ENCODE measurements at places on chromosomes 5 and 9.

DNA sequence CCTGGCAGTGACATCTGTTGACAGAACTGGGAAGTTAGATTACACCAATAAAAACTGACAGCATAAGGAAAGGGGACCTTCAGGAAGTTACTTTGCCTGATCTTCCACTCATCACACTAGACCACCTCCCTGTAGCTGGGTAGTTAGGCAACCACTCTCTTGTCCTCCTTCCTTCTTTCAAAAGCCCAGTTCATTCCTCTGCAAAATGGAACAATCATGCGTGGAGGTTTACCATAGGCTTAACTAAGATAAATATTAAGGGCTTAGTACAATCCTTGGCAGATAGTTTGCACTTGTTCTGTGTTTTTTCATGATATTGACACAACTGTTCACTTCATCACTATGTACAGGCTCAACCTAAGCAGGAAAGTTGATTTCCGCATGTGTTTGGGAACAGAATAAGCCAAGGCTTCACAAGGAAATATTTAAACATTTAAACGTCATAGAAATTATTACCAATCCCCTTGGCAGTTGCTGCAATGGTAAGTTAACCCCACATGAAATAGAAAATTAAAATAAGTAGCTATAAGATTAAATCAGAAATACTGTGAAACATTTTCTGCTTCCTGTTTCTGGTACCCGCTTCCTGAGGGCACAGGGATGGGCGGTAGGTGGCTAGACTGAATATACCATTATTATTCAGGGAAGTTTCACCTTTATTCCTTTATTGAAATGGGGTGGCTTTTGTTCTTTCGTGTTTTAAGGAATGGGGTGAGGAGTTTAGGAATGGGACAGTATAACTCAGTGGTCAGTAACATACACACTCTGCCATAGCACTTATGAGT, 9.9 kb upstream of the PTGER4 start:
- peak; percentile 40 for DNase-seq

- DNase-seq, result no peak
These were observed at the start of gene FBP1 for GRCh38 chr9:94639061-94639998. FBP1 (minus strand) TSS chr9:94639518; CDS start chr9:94639310, 208 bp downstream.

DNA sequence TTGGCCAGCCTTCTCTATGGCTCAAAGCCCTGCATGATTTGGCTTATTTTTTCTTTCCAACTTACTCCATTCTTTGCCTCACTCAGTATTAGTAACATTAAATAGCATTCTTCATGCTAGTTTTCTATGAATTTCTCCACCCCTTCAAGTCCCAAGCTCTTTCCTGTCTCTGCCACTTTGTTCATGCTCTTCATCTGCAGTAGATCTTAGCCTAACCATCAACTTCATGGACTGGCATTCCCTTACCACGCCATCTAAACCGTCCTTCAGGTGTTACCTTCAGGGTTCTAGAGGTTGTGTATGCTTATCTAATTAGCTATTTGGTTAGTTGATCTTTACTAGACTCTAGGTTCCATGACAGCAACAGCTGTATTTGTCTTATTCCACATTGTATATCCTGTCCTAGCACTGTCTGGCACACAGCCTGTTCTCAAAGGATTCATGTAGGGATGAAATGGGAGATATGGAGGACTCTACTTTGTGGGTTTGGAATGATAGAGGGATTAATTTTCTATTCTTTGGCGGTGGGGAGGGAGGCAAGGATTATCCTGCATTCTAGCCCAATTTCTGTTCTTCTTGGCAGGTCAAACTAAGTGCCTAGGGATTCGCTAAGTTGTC, 26.4 kb downstream of the TMEM167A start:
- no peak for DNase-seq

DNA sequence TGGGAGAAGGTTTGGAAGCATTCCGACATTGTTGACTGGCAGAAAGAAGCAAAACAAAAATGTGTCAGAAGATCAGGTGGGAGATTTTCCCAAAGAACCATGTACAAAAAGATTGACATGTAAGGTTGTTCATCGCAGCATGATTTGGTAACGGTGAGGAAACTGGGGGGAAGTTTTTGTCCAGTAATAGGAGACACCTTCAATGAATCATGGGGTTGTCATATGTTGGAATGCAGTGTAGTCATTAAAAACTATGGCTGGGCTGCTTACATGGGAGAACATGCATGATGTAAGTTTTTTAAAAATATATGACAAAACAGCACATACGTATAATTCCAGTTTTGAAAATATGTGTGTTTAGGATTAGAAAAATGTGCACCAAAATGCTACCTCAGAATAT, 50.5 kb downstream of the HSD17B3 start:
- no peak for DNase-seq

GRCh38 chr5:14102666-14103065, 40.5 kb upstream of the TRIO start:
- DNase-seq, result no peak

DNA sequence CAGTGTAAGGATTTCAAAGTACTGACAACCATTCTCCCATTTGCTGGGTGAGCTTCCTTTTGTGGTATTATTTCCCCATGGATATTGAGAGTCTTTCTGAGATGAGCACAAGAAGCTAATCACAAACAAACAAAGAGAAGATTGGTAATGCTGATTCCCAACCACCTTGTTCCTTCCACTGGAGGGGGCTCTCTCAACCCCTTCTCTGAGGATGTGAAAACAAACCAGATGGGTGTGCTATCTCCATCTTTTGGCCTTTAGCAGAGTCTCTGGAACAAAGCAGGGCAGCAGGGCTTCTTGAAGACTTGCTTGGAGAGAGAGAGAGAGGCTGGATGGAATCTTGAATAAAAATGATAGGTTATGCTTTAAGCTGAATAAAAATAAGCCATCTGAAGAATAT, 576.7 kb upstream of the ZNF462 start:
- DNase-seq, result peak; percentile 52

DNA sequence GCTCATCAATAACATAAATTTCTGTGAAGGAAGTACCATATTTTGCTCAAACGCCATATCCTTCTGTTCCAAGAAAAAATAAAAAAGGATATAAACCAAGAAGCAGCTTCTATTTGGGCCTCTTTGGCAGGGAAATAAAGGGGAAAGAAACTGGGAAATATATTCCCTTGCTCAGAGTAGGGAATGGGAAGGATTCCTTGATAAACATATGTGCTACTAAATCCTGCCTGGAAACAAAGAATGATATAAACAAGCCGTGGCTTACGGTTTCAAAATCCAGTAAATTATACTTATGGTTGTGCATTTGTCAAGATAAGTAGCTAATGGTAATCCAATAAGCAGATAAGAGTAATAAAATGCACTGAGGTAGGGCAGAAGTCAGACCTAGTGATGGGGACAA, 481.6 kb downstream of the NTRK2 start:
- no peak for DNase-seq

DNA sequence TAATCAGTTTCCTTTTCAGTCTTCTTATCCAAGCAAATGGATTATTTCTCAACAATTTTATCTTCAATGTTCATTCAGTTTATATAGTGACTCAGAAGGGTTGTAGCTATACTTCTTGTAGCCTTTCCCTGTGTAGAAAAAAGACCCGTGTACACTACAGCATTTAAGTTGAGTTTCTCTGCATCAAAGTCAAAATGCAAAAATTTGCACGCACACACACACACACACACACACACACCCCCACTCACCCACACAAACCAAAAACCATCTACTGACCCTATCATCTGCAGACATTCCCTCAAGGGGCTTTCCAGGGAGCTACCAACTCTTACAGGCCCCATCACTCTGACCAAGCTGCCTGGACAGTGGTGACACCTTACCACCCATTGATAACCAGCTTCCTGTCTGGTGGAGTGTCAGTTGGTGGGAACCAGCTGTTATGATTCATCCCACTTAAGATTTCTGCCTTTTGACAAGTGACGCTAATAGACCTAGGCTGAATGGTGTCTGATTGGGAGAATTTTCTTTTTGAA, 12.2 kb upstream of the ELL2 start:
- peak; percentile 92 for DNase-seq

- DNase-seq, result peak; percentile 14
These were observed 17.3 kb downstream of the NAIF1 start for GRCh38 chr9:128049843-128050242.

DNA sequence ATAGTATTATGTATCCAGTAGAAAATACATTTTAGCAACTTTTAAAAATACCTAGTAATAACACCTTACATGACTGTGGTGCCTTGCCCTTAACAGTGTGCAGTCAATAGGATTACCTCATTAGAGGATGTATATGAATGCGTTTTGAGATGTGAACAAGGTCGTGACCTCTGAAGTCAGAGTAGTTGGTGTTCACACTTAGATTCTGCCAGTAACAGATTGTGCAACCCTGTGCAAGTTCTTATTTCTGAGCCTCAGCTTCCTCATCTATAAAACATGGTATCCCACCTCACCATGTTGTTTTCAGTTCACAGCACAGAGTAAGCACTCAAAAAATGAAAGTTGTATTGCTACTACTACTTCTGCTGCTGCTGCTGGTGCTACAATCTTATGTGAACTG, 347.3 kb downstream of the KDM4C start:
- DNase-seq, result peak; percentile 90

DNA sequence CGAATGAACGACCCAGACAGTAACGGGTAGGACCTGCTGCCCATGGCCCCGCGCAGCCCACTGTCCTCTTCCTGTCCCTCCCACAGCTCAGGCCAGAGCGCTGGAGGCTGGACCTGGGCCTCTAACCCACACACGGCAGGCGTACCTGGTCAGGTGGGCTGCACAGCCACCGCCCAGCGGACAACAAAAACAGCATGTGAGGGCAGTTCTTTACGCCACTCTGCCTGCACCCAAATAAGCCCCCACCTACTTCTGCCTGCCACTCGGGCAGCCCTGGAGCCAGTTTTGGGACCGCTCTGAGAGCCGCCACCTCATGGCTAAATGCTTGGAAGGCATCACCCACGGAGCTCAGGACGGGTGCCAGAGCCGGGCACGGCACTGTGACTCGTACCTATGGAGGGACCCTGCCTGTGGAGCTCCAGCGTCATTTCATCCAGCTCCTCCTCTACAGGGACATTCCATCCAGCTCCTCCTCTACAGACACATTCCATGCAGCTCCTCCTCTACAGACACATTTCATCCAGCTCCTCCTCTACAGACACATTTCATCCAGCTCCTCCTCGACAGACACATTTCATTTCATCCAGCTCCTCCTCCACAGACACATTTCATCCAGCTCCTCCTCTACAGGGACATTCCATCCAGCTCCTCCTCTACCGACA, 18.9 kb downstream of the CLPTM1L start:
- DNase-seq, result no peak

GRCh38 chr9:84062538-84062937, 81.9 kb downstream of the RMI1 start:
- DNase-seq, result no peak

- peak; percentile 90 for DNase-seq
These were observed 64.0 kb upstream of the FYB1 start for GRCh38 chr5:39283231-39283818.

DNA sequence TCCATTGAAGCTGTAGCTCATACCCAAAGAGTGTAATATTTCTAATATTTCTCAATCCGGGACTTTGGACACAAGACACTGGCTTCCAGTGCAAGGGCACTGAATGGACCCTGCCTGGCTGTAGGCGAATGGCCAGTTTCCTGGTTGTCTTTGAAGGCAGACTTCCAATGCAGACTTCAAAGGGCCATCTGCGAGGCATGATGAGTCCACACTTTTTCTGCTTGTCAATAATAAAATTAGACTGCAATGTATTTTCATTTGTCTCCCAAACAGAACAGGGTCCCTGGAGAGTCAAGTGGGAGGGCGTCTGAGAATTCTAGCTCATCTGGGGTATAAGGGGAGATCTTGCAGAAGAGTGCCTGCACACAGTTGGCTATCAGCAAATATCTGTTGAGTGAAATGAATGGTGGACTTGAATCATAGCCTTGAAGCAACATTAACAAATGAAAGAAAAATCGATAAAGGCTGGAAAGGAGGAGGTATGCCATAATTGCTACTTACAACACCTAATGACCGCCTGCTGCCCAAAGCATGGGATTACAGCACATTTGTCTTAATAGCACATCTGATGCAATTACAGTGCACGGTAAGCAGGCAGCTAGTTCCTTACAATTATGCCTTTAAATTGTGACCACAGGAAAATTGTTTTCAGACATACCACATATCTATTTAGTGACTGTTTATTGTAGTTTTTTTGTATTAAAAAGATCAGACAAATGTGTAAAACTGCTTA, 137.5 kb downstream of the ARHGEF28 start:
- DNase-seq, result no peak

- DNase-seq, result peak; percentile 83
These were observed 143.6 kb downstream of the MRPS30 start for GRCh38 chr5:44952376-44952775.

- no peak for DNase-seq
These were observed 49.2 kb upstream of the KCNN2 start for GRCh38 chr5:114312658-114313057.

DNA sequence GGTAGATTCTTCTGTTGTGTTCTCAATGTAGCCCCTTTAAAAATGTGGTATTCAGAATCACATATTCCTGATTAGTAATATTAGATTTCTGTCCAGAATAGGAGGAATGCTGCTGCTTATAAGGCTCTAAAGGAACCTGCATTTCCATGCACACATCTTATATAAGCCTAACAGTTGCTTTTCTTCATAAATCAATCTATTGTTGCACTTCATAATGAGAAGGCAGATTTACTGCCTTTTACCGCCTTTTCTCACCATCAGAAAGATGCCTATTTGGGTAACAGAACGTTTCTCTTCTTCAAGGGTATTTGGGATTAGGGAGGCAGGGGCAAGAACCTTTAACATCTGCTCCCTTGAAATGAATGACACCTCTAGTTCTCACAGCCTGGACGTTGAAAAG, 243.4 kb downstream of the MLLT3 start:
- DNase-seq, result peak; percentile 17

DNA sequence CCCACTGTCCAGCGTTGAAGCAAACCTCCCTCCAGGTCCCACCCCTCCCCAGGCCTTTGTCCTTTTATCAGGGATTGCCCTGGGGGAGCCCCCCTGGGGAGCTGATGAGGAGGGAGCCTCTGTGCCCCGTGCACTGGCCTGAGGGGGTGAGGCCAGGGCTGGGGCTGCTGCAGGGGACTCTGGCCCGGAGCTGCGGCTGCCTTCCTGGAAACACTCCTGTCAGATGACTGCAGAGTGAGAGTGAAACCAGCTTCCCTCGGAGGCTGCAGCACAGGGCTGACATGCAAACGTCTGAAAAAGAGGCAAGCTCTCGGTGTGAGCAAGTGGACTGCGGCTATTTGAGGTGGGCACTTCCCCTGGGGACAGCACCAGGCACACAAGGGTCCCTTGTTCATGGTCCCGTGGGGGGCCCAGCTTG, 4.6 kb upstream of the TRAF2 start:
- peak; percentile 83 for DNase-seq

DNA sequence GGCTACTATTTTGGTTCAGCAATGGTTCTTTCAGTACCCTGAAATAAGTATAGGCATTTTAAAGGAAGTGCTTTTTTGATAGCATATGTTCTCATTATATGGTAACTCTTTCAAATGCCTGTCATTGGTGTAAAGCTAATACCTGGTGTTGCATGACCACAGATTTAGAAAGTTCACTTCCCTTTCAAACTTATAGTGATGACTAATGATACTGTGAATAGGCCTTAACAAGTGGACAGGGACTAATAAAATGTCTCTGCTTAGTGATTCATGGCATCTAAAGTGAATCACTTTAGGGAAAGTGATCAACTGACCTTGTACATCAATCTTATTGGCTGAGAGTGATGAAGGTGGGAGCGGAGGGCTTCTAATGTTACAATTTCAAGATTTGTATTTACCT, 21.6 kb downstream of the MRPL22 start:
- no peak for DNase-seq

- DNase-seq, result no peak
These were observed 9.7 kb downstream of the NIPAL4 start for GRCh38 chr5:157469687-157470086.
